NCI-H774 (cell line): ENCODE measurements at places on chromosomes 2 and 18.

- DNase-seq = no peak
These were observed 235.9 kb downstream of the SETBP1 start for GRCh38 chr18:44916429-44917207.

DNA sequence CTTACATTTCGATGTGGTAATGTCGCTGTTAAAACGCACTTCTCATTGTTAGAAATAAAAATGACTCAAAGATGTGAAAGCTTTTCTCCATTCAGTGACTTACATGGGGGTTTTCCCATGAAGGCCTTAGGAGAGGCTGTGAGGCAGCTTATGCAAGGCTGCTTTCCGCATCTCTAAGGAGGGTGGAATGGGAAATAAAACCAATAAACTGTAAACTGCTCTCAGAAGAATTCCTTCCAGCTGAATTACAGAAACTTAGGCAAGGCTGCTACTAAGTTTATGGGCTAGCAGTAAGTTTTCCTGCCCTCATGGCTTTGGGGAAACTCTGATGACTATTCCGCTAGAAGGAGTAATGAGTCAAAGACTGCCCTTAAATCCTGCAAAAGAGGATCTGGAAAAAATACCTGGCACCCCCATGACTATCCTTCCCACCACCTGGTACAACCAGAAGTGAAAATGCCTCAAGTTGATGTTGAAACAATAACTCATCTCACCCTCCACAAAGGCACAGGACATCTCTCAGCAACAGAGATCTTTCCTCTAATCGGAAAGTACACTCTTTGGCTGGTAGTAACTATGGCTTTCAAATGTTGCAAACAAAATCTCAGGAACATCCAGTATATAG is 97.7 kb upstream of the SMAD7 start:
- no peak for DNase-seq

DNA sequence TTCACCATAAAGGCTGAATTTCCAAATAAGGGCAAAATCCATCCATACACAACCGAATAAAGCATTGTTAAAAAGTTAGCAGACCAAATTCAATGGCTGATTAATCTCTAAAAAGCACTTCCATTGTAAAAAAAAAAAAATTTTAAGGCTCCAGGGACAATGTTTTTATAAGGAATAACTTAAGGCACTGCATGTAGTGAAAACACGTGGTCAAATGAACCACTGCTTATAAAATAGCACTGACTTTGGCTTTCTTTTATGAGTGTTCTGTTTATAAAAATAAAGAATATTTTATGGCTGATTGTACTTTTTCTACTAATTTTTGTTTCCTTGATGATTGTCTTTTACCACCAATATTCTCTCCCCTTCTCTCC is 409.3 kb upstream of the KCNH7 start:
- no peak for DNase-seq

- DNase-seq = peak; percentile 21
These were observed 21.2 kb downstream of the SCG2 start for GRCh38 chr2:223580951-223581350.

DNA sequence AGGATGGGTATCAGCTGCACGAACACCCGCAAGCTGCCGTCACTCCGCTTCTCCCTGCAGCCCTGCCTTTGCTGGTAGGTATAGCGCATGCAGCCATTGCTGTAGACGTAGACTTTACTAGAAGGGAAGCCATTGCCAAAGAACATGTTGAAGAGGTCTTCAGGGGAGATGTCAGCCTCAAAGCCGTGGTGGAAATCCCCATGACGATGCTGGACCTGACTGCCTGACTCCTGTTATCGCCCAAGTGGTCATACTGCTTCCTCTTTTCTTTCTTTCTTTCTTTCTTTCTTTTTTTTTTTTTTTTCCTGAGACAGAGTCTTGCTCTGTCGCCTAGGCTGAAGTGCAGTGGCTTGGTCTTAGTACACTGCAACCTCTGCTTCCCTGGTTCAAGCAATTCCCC is 68.7 kb upstream of the SPRED2 start:
- no peak for DNase-seq

DNA sequence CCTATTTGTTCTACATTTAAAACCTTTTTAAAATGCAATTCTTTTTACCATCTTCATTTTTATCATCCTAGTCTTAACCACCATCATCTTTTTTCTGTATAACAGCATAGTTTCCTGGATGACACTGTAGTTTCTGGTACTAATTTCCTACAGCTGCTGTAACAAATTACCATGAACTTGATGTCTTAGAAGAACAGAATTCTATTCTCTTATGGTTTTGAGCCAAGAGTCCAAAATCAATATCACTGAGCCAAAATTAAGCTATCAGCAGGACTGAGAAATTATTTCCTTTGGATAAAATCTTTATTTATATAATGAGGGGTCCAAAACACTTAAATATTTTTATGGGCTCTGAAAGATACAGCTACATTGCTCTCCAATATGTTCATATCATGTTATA is 539.3 kb downstream of the METTL4 start:
- no peak for DNase-seq

DNA sequence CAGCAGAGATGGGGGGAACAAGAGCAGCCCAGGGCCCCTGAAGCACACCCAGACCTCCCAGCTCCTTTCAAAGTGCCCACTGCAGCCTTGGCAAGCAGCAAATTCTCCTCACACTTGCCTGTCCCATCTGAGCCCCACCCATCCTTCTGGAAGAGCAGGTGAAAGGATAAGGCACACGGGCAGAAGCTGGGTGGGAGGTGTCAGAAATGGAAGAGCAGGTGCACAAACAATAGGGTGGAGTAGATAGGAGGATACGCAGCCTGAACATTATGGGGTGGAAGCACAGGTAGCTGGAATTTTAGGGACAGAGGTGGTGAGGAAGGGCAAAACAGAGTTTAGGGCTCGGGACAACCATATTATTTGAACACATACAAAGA is 69.2 kb downstream of the TNS1 start:
- peak; percentile 65 for DNase-seq

DNA sequence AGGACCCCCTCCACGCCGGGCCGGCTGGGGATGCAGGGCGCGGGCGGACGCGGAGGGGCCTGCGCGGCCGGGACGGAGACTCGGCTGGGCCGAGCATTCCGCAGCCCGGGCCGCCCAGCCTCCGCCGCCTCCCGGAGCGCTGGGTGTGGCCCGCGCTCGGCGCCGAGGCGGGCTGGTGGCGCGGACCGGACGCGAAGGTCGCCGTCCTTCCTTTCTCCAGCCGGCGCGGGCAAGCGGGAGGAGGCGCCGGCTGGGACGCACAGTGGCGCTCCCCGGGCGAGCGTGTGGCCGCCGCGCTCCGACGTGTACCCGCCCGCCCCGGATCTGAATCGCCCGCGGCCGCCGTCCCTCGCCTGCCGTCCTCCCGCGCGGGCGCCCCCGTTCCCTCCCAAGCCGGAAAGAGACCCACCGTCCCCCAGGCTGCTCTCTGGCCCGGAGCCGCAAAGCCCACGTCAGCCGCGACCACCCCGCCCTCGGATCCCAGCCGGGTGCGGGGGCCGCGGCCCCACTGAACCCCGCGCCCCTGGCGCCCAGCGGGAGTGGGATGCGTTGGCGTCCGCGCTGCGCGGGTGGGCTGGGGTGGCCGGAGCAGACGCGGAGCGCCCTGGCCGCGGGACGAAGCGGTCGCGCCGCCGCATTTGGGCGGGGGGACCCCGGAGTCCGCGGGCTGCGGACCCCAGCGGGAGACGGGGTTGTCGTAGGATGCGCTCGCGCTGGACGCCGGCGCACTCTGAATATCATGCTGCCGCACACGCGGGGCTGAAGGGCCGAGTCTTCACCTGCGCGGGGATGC is 634 bp downstream of the SPATS2L start:
- peak; percentile 27 for DNase-seq

- peak; percentile 64 for DNase-seq
These were observed 49.5 kb downstream of the C2orf42 start for GRCh38 chr2:70141212-70141901.

DNA sequence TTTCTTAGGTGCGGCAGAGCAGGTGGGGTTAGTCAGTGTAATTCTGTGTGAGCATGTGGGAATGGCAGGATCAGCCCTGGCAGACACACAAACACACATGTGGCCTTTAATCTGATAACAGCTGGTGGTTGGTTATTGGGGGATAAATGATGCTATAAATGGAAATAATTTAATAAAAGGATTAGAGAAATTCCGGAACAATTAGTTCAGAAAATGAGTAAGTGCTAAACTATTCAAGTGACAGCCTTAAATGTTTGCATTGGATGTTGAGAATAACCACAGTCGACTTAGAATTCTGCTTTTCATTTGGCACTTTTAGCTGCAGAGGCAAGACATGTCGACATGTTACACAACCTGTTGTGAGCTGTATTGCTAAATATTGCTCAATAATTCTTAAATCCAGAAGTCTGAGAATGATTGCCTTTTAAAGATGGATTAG is 7.2 kb downstream of the SMYD1 start:
- no peak for DNase-seq

DNA sequence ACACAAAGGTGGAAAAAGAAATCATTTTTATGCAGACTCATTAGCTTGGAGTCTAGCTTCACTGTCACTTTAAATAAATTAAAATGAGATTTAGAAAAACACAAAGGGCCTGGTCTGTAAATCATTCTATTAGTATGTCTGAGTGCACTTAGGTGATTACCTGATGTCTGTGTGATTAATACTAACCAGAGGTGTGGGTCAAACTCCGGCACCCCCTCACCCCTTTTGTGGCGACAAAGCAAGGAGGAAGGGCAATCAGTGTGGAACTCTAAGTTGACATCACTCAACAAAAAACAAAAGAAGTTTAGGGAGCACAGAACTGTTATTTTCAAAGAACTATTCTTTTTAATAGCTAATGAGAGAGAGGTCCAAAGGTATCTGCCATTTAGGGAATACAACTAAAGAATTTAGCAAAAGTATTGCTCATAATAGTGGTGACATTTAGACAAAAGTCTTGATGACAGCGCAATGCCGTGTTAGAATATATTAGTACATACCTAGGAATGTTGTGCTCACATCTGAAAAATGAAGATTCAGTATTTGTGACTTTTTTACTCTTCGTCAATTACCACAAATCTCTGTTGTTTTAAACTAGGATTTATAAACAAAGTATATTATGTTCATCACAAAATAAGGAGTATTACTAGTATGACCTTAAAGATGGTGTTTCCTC is 66.3 kb downstream of the ZEB2 start:
- DNase-seq = no peak

GRCh38 chr2:184779777-184780176 is 181.4 kb downstream of the ZNF804A start:
- DNase-seq = no peak

DNA sequence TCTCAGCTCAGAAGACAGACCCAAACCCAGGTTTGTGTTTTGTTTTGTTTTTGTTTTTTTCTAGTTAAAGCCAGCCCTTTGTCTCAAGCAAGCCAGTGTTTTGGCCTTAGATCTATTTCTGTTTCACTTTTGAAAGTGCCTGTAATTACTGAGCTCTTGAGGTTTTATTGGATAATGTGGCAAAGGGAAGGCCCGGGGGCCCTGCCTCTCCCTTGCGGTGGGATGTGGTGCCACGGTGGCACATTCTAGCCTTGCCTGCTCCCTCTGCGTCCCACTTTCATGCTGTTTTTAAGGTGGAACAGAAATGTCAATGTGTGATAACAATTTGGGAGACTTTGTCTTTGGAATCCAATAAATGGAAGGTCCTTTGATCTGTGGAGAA is 2.5 kb downstream of the HPCAL1 start:
- no peak for DNase-seq

DNA sequence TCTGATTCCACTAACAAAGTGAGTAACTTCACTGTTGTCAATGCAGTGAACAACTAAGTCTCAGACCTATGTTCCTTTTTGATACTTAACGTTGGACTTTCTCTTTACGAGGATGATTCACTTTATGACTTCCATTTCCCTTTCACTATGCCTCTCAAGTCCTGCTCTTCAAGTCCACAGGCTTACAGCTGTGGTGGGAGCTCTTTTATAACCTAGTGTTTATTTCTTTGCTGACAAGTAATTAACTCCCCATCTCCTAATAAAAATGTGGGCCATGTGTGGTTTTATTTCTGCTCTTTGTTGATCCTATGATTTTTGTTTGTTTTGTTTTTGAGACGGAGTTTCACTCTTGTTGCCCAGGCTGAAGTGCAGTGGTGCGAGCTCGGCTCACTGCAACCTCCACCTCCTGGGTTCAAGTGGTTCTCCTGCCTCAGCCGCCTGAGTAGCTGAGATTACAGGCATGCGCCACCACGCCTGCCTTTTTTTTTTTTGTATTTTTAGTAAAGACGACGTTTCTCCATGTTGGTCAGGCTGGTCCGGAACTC is 142.1 kb downstream of the USP34 start:
- DNase-seq = peak; percentile 19

DNA sequence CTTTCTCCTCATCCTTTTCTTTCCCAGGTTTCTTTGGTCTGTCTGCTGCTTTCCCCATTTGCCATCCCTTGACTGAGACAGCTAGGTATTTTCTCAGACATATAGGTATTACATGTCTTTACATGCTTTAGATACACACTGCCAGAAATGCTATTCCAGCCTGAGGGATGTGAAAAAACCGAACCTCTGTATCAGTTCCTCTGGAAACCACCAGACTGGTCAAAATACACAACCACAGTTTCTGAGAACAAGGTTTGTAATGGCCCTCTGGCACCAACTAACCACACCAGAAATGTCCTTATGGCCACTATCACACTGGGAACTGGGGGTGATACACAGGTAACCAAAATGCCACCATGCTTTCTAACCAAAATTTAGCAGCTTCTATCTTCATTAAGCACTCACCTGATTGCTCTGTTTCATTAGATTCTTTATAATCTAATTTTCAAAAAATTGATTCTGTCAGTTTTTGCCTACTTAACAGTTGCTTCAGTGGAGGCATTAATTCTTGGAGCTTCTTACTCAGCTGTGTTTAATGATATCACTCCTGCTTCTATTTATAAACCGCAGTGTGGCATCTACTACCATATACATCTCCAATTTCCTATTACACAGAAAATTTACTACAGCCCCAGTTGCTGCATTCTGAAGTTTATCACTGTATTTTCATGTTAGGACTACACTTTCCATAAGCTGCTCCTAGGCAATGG is 243.5 kb downstream of the WDPCP start:
- DNase-seq = no peak

DNA sequence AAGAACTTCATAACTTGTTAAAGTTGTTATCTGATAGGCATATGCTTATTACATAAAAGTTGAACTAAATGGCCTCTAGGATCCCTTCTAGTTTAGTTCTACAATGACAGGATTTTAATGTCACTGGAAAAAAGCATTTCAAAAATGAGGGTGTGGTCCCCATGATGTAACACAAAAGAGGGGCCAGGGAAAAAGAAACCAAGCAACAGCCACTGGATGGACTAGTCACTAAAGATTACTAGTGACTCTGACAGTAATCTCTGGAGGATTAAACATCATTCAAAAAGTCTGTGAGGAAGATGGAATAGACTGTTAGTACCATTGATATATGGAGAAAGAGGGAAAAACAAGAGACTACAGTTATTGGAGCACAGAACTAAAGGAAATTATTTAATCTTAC is 22.6 kb downstream of the SEPTIN10 start:
- DNase-seq = no peak

GRCh38 chr2:24818721-24819167 is 25.5 kb downstream of the CENPO start:
- no peak for DNase-seq
